ENCODE measurements at places on chromosomes 7 and 10.

GRCh38 chr7:1809601-1810258 is 139.7 kb downstream of the ELFN1 start:
- DNase-seq, result no peak

- DNase-seq, result no peak
These were observed 98.7 kb upstream of the ADO start for GRCh38 chr10:62705789-62706188.

DNA sequence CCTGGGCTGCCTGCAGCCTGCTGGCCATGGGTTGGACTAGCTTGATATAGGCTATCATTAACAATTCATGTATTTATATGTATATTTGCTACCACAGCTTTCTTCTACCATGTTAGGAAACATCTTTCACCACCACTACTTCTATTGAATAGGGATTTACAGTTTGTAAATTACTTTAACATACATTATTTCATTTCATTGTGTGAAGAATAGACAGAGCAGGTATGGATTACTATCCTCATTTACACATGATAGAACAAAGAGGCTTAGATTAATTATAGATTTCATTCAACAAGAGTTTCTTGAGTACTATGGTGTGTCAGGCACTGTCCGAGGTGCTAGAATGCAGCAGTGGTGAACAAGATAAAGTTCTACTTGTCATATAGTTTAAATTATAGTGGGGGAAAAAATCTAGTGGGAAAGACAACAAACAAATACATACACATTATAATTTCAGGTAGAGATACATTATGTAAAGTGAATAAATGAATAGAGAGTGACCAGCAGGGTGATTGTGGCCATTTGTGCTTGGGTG is 20.6 kb downstream of the VTI1A start:
- no peak for DNase-seq

GRCh38 chr7:104240401-104240800 is 32.6 kb upstream of the ORC5 start:
- DNase-seq, result no peak

GRCh38 chr7:138907850-138908249 is 73.3 kb downstream of the KIAA1549 start:
- no peak for DNase-seq

DNA sequence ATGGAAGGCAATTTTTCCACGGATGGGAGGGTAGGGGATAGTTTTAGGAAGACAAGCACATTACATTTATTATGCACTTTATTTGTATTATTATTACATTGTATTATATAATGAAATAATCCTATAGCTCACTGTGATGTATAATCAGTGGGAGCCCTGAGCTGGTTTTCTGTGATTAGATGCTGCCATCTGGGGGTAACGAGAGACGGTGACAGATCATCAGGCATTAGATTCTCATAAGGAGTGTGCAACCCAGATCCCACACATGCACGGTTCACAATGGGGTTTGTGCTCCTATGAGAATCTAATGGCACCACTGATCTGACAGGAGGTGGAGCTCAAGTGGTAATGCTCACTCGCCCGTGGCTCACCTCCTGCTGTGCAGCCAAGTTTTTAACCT is 103.9 kb upstream of the STK17A start:
- no peak for DNase-seq

GRCh38 chr7:105219771-105220160 is 169.0 kb downstream of the SRPK2 start:
- no peak for DNase-seq

DNA sequence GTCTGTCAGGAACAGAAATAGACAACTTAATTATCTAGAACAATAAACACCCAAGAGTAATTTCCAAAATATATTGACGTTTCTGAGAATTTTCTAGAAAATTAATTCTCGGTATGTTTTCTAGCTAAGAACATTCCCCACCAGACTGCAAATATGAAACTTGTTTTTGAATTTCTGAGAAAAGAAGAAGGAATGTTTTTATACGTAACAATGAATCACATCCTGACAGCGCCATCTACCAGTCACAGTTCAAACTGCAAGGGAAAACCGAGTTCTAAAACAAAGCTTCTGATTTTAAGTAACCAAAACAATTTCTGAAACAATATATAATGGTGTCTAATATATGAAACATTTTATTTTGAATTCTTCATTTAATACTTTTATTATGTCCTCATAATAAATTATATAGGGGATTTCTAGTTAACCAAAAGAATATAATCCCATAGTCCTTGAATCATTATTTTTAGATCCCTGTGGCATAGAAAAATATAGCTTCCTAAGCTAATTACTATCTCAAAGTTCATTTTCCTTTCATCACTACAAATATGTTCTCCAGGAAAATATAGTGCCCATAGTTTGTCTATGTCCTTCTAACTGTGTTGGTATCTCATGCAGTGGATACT is 34.5 kb upstream of the MEOX2 start:
- DNase-seq, result no peak

DNA sequence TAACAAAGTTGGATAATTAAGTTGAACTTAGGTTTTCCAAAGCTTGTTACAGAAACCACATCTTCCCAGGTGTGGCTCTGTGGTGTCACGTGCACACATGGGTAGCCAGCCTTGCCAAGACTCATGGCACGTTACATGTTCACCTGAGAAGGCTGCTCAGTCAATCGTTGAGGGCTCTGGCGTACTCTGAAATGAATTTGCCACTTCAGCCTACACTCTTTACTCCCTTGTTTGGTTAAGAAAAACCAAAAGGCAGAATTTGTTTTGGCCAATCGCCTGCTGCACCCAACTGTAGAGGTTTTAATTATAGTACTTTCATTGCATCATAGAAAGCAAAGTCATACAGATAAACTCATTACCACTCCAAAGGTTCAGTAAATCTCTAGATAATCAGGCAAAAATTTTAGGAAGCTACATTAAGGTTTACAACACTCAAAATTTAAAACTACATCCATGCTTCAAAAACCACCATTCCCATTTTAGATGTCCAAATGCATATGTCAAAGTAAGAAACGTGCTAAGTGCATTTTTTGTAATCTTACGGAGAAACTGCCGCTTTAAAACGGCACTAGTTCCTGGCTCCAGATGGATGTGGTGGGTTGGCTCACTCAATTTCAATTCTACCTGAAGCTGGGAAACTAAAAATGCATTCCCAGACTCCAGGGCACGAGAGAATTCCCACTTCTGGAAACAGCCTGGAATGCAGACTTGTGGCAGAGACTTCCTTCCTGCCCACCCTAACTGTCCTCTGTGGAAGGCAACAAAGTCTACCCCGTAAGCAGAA is 88.4 kb downstream of the DIP2C start:
- no peak for DNase-seq

- no peak for DNase-seq
These were observed 162.6 kb upstream of the AKR1E2 start for GRCh38 chr10:4663162-4663992.

- DNase-seq, result no peak
These were observed 124.3 kb upstream of the MACROH2A2 start for GRCh38 chr10:69928339-69928738.

DNA sequence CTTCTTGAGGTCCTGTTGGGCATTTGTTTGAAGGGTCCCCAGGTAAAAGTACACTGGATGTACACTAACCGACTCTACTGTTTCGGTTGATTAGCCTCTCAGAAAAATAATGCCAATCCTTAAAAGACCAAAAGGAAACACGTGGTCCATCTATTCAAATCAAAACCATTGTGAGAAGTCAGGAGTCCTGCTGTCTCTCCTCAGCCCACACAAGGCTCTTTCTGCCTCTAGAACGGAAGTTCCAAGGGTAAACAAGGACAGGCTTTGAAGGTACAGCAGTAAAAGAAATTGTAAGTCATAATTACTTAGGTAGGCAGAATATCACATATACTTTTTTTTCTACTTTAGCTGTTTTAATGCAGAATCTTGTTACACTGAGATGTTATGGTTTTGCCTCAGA is 71.7 kb upstream of the TPK1 start:
- no peak for DNase-seq
